ENCODE measurements at places on chromosomes 1 and 21.

- no peak for DNase-seq
These were observed 94.8 kb upstream of the SGIP1 start for GRCh38 chr1:66439031-66439740.

- DNase-seq: no peak
These were observed 68.5 kb upstream of the SDC3 start for GRCh38 chr1:30977105-30977504.

- no peak for DNase-seq
These were observed 173.1 kb downstream of the LMO4 start for GRCh38 chr1:87501738-87502137.

DNA sequence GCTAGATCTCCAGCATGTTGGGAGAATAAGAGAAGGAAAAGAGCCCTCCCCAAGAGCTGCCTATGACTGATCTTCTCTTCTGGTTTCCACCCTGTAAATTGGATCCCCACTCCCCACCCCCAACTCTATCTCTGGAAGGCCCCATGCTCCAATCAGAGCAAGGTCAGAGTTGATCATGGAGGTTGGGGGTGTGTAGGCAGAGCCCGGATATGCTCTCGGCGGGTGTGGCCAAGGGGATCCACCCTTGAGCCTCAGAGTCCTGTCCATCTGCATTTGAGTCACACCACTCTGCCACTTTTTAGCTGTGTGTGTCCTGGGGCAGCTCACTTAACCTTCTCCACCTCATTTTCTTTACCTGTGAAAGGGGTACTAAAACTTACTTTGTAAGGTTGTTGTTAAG, 79.5 kb downstream of the NAV1 start:
- DNase-seq: no peak

- DNase-seq: no peak
These were observed 30.7 kb downstream of the HSPG2 start for GRCh38 chr1:21906173-21907078.

DNA sequence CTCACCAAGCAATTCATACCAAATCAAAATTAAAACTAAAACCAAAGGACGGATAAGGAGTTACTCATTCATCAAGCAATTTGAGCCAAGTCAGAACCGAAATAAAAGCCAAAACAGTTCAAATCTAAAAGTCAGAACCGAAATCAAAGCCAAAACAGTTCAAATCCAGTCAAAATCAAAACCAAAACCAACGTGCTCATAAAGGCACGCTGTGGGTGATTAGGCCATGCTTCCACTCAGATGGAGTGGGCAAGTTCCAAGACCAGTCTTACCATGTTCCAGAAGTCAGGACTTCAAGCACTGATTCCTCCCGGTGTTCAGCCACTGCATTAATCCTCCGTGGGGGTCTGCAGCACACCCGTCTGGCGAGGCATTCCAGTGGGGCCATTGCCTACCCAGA, 409.3 kb downstream of the TGFB2 start:
- DNase-seq: no peak

DNA sequence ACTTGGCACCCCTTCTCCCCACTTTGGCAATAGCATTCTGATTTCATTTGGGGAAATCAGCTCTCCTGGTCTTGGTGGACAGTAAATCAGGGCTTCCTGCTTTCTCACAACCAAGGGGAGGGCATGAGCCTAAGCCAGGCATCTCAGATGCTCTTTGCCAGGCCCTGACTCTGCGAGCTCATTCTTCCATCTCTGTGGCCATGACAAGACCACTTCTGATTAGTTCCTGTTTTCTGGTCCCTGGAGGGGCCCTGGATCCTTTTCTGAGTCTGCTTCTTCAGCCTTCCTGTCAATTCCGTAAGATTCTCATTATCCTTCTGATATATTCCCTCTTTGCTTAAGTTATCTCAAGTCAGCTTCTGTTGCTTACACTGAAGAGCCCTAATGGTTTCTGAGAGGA, 210.4 kb downstream of the HIVEP3 start:
- no peak for DNase-seq

- no peak for DNase-seq
These were observed 18.5 kb upstream of the OR10J5 start for GRCh38 chr1:159554261-159554660.

DNA sequence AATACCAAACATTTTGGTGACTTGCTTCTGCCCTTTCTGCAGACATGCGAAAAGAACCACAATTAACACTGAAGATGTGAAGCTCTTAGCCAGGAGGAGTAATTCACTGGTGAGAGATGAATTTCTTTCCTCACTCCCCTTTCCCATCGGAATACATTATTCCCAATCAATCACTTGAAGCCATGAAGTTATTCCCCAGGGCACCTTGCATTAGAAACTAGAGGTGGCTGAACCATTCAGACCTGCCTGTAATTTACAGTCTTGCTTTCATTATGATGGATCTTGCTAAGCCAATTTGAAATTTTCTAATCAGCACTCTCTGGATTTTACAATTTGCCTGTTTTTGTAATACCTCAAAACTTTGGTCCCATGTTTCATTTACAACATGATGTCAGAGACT, 9.5 kb upstream of the CORT start:
- no peak for DNase-seq

DNA sequence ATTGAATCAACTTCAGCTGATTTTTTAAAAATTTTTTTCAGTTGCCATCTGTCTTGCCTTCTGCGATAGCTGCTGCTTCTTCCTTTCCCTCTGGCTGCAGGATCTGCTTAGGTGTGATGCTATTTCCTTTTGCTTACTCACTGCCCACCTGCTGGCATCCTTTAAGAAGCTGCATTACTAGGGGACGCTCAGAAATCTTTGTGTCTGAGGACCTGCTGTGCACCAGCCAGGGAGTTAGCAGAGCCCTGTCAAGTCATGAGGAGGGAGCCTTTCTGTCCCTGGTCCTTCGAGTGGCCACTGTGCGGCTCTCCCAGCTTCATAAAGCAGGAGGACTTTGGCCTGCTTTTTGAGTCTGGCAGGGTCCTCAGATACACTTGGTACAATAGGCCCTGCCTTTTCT, 327.8 kb downstream of the USH2A start:
- no peak for DNase-seq

- no peak for DNase-seq
These were observed 6.2 kb downstream of the DAP3 start for GRCh38 chr1:155695072-155695471.

Data from activated CD4-positive, alpha-beta T cell treated with anti-CD3 and anti-CD28 coated beads for 4 hours (primary cell).